CD4-positive, alpha-beta T cell treated with Interleukin-6 for 4 hours (primary cell): ENCODE measurements at places on chromosomes 7 and 10.

GRCh38 chr7:133812877-133813276 is 314.3 kb upstream of the LRGUK start:
- no peak for DNase-seq

GRCh38 chr10:132319853-132320653 is 11.9 kb upstream of the LRRC27 start:
- peak; percentile 22 for DNase-seq

GRCh38 chr7:4144811-4145510 is 537.1 kb upstream of the FOXK1 start:
- DNase-seq: no peak

DNA sequence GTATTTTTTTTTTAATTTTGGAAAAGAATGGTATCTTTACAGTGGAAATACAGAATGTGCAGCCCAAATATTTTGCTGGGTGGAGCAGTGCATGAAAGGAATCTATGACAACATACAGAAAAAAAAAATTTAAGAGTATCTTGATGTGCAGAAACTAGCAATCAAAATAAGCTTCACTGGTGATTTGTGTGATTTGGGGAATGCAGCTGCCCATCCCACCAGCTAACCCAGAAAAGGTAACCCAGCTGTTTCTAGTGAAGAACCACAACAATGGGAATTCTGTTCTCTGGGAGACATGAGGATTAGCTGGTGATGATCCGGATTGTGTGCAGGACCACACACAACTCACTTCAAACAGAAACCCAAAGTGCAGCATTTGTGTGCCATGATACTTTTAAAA is 375.5 kb downstream of the SEMA3D start:
- DNase-seq: no peak

DNA sequence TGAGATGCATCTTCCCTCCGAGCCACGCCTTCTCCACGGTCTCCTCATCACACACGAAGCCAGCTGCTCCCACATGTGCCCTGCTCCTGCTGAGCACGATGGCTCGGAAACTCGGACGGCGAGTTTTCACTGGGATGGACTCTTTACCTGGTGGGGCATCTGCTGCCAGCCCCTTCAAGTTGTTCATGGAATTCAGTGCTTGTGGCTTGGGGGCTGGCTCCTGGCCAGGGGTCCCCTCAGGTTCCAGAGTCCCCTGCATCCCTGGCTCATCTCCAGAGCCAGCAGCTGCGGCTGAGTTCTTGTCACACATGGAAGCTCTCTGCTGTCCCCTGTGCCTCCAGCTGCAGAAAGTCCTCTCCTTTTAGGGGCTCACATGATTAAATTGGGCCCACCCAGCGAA is 654.0 kb downstream of the SDK1 start:
- no peak for DNase-seq

DNA sequence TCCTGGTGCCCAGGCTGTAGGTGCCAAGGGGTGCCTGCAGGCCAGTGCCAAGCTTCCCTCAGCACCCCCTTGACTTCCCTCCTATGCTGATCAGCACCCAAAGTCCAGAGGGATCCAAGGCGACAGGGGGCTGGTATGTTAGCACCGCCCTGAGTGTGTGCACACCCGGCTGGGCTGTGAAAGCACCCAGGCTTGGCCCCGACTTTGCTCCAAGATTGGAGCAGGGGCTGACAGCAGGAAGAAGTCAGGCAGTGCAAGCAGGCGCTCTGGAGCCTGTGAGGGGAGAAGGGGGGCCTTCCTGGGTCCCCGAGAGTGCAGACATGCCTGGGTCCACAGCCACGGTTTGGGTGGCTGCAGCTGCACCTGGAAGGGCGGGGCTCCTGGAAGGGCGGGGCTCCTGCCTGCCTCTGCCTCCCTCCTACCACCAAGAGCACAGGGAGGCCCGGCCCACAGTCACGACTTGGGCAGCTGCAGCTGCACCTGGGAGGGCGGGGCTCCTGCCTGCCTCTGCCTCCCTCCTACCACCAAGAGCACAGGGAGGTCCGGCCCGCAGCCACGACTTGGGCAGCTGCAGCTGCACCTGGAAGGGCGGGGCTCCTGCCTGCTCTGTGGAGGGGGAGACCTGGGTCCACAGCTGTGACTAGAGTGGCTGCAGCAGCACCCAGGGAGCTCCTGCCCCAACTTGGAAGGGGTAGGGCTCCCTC is 30.2 kb upstream of the ZMYND11 start:
- no peak for DNase-seq

DNA sequence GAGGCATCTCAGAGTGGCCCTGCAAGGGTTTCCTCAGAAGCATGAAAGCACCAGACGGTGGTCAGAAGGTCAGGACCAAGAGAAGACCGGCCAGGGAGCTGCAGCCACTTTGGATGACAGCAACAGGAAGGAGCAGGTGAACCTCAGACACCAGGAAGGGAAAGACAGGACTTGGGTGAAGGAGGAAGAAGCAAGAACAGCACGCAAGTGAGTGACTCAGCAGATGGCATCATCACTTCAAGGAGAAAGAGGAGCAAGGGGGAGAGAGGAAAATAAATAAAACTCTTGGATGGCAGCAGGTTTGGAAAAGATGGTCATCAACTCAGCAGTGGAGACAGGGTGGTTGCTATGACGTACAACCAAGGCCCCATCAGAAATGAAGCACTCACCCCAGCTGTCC is 31.6 kb downstream of the NCAPG2 start:
- DNase-seq: no peak

GRCh38 chr7:38232502-38233366 is 40.7 kb downstream of the TARP start:
- DNase-seq: peak; percentile 61

DNA sequence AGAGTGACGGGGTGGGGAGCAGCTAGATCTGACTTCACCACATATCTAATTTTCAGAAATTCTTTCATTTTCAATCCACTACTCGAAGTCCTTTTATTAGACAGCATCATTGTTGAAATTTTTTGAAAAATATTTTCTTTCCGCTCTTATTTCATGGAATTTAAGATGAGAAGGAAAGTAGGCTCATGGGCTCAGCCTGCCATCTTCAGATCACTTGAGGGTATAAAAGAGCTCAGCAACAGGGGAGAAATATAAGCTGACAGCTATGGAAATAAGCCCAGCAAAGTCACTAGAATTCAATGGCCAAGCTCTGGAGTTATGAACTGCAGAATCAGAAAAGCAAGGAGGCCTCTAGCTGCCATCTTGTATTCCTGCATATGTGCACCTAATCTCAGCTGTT is 389.1 kb downstream of the XPNPEP1 start:
- DNase-seq: no peak

DNA sequence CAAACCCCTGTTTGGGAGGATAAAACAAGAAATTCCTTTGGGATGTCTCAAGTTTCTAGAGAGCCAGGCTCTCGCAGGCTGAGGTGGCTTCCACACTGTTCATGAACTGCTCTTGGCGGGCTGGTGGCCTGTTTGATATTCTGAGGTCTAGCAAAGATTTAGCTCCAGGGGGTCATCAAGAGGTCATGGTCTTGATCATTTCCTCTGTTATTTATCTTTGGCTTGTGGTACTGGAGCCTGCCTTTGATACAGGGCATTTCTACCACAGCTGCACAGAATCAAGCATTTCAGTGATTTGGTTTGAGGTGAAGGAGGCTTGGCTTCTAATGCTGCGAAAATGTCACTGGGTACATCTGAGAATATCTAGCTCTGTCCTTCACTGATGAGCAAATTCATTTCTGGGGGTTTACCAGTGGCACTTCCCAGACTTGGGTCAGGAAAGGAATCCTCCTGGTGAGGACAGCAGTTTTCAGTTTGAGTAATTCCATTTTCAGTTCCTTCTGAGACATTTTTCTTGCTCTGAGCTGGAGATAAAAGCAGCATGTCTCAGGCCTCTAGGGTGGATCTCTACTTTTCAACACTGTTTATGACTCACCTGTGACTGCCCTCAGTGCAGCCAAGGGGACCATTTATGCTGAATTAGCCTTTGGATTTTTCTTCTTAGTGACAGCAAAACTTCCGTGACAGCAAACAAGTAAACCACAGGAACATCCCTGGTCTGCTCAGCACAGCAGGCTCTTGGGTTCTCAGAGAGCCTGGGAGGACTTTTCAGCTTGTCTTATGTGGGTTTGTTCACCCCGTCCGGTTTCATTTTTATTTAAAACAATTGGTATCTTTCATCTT is 312.0 kb downstream of the RNLS start:
- DNase-seq: peak; percentile 52

GRCh38 chr7:116601426-116601825 is 70.6 kb upstream of the MET start:
- no peak for DNase-seq

- DNase-seq: no peak
Measured at GRCh38 chr10:23390809-23391208, 46.2 kb upstream of the C10orf67 start.

DNA sequence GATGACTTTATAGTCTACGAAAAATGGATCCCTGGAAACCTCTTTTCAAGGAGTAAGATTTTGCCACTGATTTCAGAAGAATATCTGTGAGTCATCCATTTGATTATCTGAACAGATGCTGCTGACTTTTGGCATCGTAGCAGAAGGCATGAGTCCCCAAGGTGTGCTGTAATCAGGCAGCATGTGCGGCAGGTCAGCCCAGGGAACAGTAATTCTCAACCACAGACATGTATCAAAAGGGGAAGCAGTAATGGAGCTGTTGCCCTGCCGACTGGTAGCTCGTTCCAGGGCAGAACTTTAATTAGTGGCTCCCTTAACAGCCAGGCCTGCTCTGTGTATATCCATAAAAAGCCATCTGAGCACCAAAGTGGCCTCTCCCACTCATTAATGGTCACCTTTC is 5.7 kb upstream of the VWC2 start:
- DNase-seq: no peak

- no peak for DNase-seq
Measured at GRCh38 chr10:129809841-129810240, 154.2 kb downstream of the EBF3 start.

- DNase-seq: no peak
Measured at GRCh38 chr10:549391-549790, 140.1 kb downstream of the DIP2C start.

- DNase-seq: no peak
Measured at GRCh38 chr10:50432211-50433009, 181.1 kb upstream of the ASAH2 start.

- peak; percentile 55 for DNase-seq
Measured at GRCh38 chr7:106041140-106041717, 70.9 kb downstream of the SYPL1 start.

- DNase-seq: no peak
Measured at GRCh38 chr10:75425291-75426079, 5.9 kb upstream of the LRMDA start.

GRCh38 chr10:88413412-88413811 is 169.7 kb downstream of the RNLS start:
- DNase-seq: no peak

- no peak for DNase-seq
Measured at GRCh38 chr7:11469028-11469745, 362.8 kb downstream of the THSD7A start.

GRCh38 chr10:62503872-62504271 is 129.7 kb downstream of the ZNF365 start:
- no peak for DNase-seq

GRCh38 chr7:65980478-65981250 is 1.3 kb downstream of the GUSB start:
- peak; percentile 22 for DNase-seq

DNA sequence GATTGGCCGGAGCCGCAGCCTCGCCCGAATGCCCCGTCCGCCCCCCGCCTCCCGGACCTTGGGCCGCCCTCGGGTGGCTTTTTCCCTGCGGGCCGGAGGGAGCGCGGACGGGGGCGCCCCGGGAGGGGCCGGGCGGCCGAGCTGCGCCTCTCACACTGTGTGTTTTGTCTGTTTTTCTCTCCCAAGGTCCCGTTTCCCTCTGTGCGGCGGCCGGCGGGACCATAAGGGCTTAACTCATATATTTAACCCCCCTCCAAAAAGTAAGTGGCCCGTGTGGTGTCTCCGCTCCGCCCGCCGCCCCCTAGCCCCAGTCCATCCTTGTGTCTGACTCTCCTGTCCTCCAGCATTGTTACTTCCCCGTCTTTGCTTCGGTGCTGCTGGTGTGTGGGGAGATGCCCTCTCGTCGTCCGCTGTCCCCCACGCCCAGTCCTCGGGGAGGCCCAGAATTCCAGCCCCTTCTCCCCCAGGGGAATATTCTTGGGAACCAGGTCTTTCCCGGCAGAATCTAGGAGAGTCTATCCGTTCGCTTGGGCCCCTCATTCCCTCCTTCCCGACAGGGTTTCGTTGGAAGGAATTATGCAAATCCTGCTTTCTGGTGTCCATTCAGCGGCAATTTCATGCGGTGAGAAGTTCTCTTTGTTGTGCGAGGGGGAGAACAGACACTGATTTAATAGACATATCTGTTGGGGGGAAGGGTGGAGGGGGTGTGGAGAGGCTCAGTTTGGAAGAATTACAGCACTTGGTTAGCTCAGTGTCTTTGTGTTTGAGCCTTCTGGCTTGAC is 1.3 kb downstream of the LCOR start:
- DNase-seq: no peak

GRCh38 chr10:118776960-118777359 is 22.2 kb upstream of the CACUL1 start:
- DNase-seq: no peak

DNA sequence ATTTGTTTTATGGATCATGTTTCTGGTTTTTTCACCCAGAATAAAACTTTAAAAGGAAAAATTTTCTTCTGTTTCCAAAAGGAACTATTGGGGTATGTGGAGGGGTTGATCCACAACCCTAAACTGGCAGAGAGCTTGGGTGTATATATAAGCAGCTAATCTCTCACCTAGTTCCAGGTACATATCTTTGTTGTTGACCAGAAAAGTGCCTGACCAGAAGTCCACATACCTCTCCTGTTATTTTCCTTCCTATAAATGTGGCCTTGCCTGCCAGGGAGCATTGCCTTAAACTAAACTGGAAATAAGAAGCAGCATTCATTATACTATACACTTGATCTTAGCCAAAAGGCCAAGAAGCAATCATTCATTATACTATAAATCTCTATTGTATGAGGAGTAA is 112.0 kb downstream of the ZEB1 start:
- DNase-seq: no peak

GRCh38 chr7:159108941-159109652 is 35.6 kb downstream of the VIPR2 start:
- DNase-seq: no peak

DNA sequence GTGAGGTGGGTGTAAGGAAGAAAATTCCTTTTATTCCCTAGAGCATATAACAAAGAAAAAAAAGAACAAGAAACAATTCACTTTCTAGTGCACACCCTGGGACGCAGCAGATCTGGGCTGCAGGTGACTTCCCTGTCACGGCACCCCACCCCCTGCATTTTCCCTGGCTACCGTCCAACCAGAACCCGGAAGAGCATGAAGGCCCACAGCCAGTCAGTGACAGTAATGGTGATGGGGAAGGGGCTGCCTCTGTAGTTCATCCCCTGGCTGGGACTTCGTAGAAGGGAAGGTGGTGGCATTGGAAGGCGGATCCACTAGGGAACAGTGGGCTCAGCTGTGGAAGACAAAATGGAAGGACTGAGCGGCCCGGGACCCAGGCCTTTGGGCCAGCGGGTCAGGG is 236.7 kb downstream of the BUB3 start:
- no peak for DNase-seq

- DNase-seq: peak; percentile 88
Measured at GRCh38 chr10:100986952-100987684, at the start of the genes MRPL43 and TWNK. Gene MRPL43, minus strand, starts transcription at chr10:100987497. Its CDS starts 54 bp downstream, at chr10:100987443. Gene TWNK, plus strand, starts transcription at chr10:100987543. Its CDS starts 668 bp downstream, at chr10:100988211.
